ENCODE measurements at places on chromosomes 4 and X.

GRCh38 chr4:7890635-7891393 lies 48.8 kb downstream of the AFAP1 start:
- no peaks in the 10 kb centered on the region for H3K36me3 ChIP-seq
- peaks cover 33% of the 10 kb centered on the region for H3K4me1 ChIP-seq
- H3K27me3 ChIP-seq: no peaks in the 10 kb centered on the region
- no peak overlapping the region for H3K4me3 ChIP-seq

DNA sequence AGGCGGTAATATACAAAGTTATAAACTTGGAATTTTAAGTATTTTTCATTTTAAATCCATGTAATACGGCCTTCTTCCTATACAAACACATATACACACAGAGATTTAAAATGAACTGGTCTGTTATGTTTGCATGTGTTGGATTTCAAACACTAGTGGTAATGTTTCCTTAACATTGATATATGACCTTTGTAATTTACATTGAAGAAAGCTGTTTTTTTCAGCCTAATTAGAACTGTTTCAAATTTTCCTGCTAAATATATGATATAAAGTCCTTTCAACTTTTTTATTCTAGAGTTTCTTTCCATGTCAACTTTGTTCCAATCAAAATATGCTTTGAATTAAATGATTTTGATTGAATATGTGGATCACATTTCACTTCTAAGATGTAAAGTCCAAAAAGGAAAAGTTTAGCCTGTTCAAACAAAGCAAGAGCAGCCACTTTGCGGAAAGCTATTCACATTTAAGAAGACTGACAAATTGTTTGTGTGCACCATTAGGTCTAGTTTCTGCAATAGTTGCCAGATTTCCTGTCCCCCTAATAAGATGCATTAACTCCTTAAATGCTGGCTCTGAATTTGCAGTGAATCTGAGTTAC lies 226.0 kb upstream of the MAB21L2 start:
- no peak for DNase-seq
- H3K27me3 ChIP-seq: no peaks in the 10 kb centered on the region
- no peaks in the 10 kb centered on the region for H3K4me1 ChIP-seq

GRCh38 chr4:7518871-7519637 lies 84.3 kb upstream of the PSAPL1 start:
- H3K27me3 ChIP-seq: no peaks in the 10 kb centered on the region
- no peak overlapping the region for H3K4me3 ChIP-seq
- H3K36me3 ChIP-seq: no peaks in the 10 kb centered on the region
- no peak for DNase-seq
- H3K27ac ChIP-seq: no peak overlapping the region

- no peak overlapping the region for H3K27ac ChIP-seq
- no peaks in the 10 kb centered on the region for H3K27me3 ChIP-seq
- no peaks in the 10 kb centered on the region for H3K36me3 ChIP-seq
- DNase-seq: no peak
- H3K4me3 ChIP-seq: no peak overlapping the region
These were observed 278.7 kb downstream of the RCHY1 start for GRCh38 chr4:75235359-75235951.

GRCh38 chr4:31737419-31737818 lies 1017.2 kb downstream of the PCDH7 start:
- H3K4me3 ChIP-seq: no peak overlapping the region
- H3K27ac ChIP-seq: no peak overlapping the region
- no peaks in the 10 kb centered on the region for H3K36me3 ChIP-seq
- H3K4me1 ChIP-seq: no peaks in the 10 kb centered on the region
- no peak for DNase-seq

DNA sequence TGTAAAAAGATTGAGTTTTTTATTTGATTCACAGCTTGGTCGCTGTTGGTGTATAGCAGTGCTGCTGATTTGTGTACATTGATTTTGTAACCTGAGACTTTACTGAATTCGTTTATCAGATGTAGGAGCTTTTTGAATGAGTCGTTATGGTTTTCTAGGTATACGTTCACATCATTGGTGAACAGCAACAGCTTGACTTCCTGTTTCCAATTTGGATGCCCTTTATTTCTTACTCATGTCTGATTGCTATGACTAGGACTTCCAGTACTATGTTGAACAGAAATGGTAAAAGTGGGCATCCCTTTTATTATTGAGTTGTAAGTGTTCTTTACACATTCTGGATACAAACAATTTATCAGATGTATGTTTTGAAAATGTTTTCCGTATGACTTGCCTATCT lies 76.0 kb downstream of the ADGRG4 start:
- no peak for DNase-seq
- H3K27me3 ChIP-seq: no peaks in the 10 kb centered on the region
- no peaks in the 10 kb centered on the region for H3K4me1 ChIP-seq
- H3K4me3 ChIP-seq: no peak overlapping the region
- no peak overlapping the region for H3K27ac ChIP-seq

DNA sequence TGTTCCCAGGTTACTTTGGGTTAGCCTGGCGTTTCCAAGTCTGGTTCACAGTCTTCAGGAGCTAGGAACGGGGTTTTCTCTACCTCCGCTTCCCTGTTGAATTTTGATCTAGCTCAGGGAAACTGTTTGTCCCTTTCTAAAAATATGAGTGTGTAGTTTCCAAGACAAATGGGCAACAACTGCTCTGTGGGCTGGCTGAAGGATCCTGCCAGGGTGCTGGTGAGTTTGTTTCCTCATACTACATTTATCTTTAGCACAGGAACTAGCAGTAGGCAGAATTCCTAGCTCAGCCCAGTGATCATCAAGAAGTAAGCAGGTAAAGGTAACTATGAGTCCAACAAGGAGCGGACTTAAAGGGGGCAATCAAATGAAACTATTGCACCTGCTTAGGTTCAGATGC lies 13.3 kb upstream of the FAM47E start:
- no peaks in the 10 kb centered on the region for H3K27me3 ChIP-seq
- H3K4me1 ChIP-seq: peaks cover 32% of the 10 kb centered on the region
- no peak overlapping the region for H3K27ac ChIP-seq
- no peaks in the 10 kb centered on the region for H3K36me3 ChIP-seq
- no peak for DNase-seq

Data from esophagus squamous epithelium (tissue), 5 donors.